Cortex of kidney (tissue), 1 donor: ENCODE measurements at places on chromosomes 7 and 10.

DNA sequence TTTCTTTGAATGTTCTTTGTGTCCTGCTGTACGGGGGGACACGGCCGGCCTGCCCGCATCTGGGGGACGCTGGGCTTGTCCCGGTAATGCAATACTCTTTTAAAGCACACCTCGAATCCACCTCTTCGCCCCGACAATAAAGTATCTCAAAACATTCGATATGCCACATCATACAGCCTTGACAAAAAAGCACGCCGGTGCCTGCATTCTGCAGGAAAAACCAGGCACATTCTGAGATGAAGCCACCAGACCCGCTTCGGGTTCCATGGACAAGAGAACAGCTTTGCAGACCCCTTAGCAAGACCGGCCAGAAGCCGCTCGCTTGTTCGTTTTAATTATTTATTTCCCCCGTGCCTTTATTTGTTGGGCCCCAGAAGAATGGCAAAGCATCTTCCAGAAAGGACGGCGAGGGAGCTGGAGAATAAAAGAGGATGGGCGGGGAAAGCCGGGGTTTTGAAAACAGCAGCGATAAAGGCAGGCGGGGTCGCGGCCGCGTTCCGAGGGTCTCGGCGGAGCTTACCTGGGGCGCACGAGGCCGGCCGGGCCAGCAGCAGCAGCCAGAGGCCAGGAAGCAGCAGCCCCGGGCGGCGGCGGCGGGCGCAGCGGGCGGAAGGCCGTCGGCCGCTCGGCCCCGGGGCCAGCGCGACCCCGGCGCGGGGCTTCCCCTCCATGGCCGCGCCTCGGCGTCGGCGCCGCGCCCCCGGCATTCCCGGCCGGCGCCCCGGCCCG lies 462 bp downstream of the KIAA1549 start:
- DNase-seq, result no peak

- no peak for DNase-seq
Measured at GRCh38 chr10:133474027-133474426, 20.3 kb downstream of the SCART1 start.

- DNase-seq, result no peak
Measured at GRCh38 chr10:50293513-50294313, 42.4 kb upstream of the ASAH2 start.

DNA sequence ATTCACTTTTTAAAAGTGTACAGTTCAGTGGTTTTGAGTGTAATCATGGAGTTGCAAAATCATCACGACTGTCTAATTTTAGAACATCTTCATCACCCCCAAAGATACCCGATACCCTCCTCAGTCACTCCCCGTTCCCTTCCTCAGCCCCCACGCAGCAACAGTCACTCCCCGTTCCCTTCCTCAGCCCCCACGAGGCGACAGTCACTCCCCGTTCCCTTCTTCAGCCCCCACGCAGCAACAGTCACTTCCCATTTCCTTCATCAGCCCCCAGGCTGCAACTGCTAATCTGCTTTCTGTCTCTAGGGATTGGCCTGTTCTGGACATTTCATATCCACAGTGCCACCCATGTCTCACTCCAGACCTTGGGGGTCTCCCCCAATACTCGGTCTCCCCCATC lies 161.6 kb upstream of the PPP2R2D start:
- no peak for DNase-seq

GRCh38 chr7:150715293-150715692 lies 1.1 kb upstream of the GIMAP1 start:
- no peak for DNase-seq

DNA sequence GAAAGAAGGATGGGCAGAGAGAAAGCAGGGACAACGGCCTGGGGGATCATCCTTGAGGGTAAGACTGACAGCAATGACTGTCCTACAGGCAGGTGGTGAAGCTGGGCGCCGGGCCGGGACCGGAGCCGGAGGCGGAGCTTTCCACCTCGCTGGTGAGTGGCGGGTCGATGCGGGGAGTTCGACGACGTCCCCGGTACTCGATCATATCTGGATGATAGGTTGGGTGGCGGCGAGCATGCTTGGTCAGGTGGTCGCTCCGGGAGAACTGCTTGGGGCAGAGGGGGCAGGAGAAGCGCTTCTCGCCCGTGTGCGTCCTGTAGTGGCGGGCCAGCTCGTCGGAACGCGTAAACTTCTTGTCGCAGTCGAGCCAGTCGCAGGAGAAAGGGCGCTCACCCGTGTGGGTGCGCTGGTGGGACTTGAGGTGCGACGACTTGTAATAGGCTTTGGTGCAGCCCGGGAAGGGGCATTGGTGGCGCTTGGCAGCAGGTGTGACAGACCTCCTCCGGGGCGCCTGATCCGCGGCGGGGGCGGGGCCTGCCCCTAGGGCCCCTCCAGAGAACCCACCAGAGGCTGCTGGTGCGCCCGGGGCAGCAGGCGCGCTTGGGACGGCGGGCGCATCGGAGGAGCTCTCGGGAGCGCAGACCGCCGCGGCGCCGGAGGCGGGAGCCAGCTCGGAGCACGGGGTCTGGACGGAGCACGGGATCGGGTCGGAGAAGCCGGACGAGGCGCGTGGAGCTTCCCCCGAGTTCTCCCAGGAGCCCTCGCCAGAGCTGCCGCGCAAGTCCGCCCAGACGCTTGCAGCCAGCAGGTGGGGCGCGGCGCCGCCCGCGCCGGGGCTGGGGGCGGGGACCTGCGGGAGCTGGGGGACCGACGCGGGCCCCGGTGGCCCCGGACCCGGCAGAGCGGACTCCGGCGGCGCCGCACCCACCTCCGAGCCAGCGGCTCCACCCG lies 752 bp downstream of the KLF14 start:
- DNase-seq, result no peak

DNA sequence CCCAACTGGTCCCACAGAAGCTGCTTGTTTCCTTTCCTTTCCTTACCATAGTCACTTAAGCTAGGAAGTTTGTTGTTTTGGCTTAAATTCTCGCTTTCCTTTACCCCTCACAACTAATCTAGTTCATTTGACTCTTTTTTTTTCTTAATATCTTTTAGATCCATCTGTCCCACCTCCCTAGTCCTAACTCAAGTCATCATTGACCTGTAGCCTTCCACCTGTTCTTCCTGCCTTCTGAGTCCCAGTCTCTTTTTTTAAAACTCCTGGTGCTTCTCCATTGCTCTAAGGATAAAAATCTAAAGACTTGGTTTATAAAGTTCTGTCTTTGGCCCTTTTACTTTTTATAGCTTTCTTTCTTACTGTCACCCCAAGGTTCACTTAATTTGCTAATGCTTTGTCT lies 47.6 kb downstream of the RALA start:
- DNase-seq, result no peak

GRCh38 chr10:117248750-117249465 lies 8.0 kb downstream of the SLC18A2 start:
- no peak for DNase-seq

DNA sequence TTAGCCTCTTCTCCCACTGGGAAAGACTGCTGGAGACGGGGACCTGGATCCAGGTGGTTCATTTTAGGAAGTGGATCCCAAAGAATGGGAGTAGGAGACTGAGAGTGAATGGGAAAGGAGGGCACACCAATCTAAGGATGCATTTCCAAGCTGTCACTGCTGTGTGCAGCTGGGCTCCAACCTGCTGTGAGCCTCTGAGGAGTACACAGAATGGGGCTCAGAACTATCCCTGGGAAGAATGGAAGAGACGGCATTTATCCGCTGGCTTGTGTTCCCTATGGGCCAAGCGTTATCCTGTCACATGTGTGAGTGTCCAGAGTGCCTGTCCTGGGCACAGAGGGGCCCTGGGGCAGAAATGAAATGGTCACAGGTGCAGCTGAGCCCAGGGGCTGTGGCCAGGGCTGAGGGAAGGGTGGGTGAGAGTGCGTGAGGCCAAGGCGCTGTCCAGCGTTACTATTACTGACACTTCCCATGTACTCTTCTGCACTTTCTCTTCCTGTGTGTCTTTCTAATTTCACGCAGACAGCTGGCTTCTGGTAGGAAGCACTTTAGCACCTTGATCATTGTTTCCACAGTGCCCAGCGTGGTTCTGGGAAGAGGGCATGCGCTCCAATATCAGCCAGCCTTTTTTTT lies 35.4 kb upstream of the PODXL start:
- DNase-seq, result no peak

GRCh38 chr10:89159761-89160160 lies 47.4 kb downstream of the CH25H start:
- no peak for DNase-seq

DNA sequence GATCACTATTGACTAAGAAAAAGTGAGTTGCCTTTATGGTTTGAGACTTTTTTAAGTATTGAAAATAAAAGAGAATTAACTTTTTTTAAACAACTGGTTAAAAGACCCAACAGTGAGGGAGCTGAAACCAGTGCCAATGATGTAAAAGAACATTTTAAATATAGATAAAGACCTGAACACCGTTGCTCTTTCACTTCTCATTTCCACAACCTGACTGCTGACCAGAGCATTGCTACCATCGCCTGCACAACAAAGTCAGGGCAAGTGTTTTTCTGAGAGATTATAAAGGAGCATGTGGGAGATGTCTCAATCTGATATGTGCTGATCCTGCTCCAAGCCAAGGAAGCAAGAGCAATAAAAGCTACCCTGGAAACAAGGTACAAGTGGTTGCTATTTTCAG lies 34.7 kb downstream of the IMMP2L start:
- no peak for DNase-seq

GRCh38 chr7:129327076-129327475 lies 102.2 kb downstream of the AHCYL2 start:
- DNase-seq, result no peak

GRCh38 chr10:22320591-22321155 lies at the start of gene BMI1:
Gene BMI1 (plus strand): TSS chr10:22321099. CDS start chr10:22326450, 5,351 bp downstream.
- DNase-seq, result peak; percentile 26

DNA sequence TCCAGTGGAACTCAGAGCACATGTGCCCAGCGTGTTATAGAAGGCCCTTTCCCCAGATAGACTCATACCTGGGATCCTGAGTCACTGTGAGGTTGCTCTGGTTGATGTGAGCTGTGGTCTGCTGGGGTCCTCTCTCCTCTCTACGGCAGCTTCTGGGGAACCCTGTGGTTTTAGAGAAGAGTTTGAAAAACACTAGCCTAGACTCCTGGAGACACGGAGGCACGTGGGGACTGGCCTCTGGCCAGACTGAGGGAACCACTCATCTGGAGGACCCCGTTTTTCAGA lies 10.3 kb downstream of the ZNF775 start:
- DNase-seq, result no peak

DNA sequence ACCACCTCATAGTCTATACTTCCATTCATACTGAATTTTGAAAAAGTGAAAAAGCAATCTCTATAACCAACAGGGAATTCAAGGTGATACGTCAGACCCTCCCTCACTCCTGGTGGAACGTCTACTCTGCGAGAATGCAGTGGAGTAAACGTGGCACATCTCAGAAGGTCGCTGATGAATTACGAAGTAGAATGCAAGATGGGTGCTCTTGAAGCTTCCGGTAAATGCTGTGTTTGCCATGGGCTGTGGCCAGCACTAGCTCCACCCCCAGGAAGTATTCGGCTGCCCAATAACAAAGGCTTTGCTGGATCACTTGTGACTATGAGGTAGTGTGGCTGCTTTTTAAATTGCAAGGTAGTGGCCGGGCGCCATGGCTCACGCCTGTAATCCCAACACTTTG lies 226.0 kb downstream of the PRPF18 start:
- no peak for DNase-seq

GRCh38 chr7:131015657-131015958 lies 281.6 kb upstream of the KLF14 start:
- DNase-seq, result no peak

DNA sequence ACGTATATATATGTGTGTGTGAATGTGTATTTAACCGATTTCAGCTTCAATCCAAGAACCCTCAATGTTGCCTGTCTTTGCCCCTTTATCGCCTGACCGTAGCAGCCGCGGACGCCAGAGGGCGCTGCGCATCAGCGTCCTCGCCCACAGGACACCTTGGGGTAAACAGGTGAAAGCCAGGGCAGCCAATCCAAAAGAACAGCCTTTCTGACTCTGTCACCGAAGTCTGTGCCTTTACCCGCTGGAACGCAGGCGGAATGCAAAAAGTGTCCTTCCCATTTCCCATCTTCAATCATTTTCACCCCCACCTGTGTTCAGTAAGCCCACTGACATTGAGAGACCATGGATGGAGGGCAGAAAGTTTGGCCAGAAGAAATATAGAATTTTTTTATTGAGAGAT lies 3.6 kb downstream of the NXPH1 start:
- no peak for DNase-seq

DNA sequence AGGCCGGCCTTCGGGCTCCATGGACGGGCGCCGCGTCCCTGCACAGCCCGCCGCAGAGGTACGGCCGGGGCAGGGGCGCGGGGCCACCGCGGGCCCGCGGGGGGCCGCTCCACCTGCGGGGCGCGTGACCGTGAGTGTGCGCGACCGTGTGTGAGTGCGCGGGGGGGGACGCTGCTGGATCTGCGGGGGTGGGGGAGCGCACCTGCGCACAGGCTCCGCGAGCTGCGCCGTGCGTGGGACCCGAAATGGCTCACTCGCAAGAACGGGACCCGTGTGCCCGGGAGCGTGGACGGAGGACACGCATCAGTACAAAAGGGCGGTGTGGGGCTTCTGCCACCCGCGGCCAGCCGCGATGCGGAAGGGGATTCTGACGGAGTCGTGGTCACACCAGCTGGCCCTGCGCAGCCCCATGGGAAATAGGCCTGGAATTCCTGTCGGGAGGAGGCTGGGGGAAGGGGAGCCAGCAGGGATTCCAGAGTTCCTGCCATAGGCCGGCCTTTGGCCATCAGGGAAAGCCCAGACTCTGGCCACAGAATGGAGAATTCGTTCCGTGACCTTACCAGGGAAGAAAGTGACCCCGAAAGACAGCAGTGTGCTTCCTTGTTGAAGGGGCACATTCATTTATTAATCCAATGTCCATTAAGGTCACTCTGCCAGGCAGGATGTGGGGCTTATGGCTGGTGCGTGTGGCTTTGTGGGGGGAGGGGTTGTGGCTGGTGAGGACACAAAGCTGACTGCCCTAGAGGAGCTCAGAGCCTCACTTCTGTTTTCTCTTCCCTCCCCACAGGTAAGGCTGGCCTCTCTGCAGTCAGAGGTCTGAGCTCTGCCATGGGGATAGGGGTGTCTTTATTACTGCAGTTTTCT lies 494 bp downstream of the REPIN1 start:
- no peak for DNase-seq

- no peak for DNase-seq
Measured at GRCh38 chr10:60942788-60943315, 1.1 kb downstream of the RHOBTB1 start.

DNA sequence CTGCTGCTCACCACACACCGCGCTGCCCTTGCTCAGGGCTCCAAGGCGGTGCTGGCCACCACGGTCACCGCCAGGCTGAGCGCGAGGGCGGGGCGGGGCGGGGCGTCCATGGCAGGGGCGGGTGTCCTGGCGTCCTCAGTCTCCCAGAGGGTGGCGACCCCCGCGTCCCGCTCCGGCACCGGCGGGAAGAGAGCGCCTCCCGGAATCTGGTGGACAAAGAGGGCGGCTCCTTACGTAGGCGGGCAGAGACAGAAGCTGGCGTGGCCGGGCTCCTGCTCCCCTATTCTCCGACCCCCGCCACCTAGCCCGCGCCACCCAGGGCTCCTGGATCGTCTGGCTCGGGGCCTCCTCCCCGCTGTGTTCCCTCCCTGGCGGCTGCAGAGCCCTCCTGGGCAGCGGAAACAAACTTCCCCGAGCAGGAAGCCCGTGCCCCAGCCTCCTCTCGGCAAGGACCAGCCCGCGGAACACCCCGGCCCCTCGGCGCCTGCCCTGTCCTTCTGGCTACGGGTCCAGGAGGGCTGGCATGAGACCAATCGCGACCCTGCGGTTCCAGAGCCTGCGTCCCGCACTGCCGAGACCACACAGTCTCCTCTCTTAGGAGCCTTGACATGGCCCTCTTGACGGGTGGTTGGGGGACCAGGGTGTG lies 133.8 kb upstream of the ZNF92 start:
- DNase-seq, result no peak
